ENCODE measurements at places on chromosomes 16 and 17. TPM values are rescaled to one million over a fixed set of nuclear protein-coding genes. Genes with fewer than 3 reads are reported as not detected.
A peak's percentile ranks its signal among the peaks of the same experiment; 100 is the strongest.

- DNase-seq = peak; percentile 71
These were observed 942 bp downstream of the LDAF1 start for GRCh38 chr16:21159281-21159951.

- DNase-seq = no peak
These were observed 5.0 kb downstream of the FHOD1 start for GRCh38 chr16:67242138-67242730.

CES3 gene
- 5.7 TPM for total RNA-seq

- DNase-seq = no peak
These were observed 5.0 kb downstream of the LSM12 start for GRCh38 chr17:44061446-44061845.

- no peak for DNase-seq
These were observed 127.1 kb downstream of the ENGASE start for GRCh38 chr17:79201536-79202227.

- no peak for DNase-seq
These were observed 2.7 kb upstream of the ZG16B start for GRCh38 chr16:2827374-2827791.

TP53I13 gene
- 47.0 TPM for total RNA-seq

GRCh38 chr17:5585287-5585794 lies 1.0 kb upstream of the NLRP1 start:
- DNase-seq = no peak

DNA sequence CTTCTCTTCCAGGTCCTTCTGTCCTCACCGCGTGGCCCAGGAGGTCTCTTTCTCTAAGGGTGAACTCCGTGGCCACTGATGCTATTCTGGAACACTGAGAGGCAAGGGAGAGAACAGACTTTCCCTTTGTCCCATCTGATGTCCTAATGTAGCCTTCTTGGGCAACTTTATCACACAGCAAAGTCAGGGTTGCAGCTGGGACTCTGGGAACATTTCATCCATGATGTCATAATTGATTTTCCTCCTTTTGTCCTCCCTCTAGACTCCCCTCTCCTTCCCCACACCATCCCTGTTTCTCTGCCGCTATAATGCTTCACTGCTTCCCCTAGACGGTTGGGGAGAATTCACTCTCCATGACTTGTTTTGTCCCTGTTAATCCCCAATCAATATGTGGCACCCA lies 201.0 kb downstream of the SHISA9 start:
- DNase-seq = no peak

- peak; percentile 51 for DNase-seq
These were observed 655 bp downstream of the ATXN1L start for GRCh38 chr16:71846431-71846830.

DNA sequence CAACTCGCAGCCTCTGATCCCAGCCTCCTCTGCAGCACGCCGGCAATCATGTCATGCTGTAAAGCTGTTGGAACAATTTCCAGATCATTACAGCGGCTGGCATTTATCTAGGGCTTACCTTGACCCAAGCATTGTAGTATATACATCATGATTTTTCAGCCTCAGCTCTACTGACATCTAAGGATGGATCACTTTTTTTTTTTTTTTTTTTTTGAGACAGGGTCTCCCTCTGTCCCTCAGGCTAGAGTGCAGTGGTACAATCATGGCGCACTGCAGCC lies 103.3 kb downstream of the CMIP start:
- no peak for DNase-seq

GRCh38 chr16:74160759-74161158 lies 135.9 kb upstream of the PSMD7 start:
- no peak for DNase-seq

DNA sequence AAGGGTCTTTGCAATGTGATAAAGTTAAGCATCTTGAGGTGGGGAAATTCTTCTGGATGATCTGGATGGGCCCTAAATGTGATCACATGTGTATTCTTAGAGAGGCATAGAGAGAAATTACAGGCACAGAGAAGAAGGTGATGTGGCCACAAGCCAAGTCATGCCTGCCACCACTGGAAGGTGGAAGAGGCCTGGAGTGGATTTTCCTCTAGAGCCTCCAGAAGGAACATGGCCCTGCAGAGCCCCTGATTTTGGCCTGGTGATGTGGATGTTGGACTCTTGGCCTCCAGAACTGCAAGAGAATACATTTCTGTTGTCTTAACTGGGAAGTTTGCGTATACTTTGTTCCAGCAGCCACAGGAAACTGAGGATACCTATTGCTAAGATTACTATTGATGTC lies 156.9 kb upstream of the CACNG5 start:
- DNase-seq = no peak

- DNase-seq = peak; percentile 85
These were observed 646 bp downstream of the CBX2 start for GRCh38 chr17:79778504-79779083.

TTLL6 gene
- 6.8 TPM for total RNA-seq

MPP3 gene
- total RNA-seq = 7.0 TPM

GRCh38 chr16:66270333-66270927 lies 96.1 kb upstream of the CDH5 start:
- peak; percentile 86 for DNase-seq

DNA sequence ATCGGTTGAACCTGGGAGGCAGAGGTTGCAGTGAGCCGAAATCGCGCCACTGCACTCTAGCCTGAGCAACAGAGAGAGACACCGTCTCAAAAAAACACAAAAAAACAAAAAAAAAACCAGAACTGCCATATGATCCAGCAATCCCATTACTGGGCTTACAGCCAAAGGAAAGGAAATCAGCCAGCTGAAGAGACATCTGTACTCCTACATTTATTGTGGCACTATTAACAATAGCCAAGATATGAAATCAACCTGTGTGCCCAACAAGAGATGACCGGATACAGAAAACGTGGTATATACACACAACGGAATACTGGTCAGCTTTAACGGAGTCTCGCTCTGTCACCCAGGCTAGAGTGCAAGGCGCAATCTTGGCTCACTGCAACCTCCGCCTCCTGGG lies 14.6 kb downstream of the FANCA start:
- no peak for DNase-seq

DNA sequence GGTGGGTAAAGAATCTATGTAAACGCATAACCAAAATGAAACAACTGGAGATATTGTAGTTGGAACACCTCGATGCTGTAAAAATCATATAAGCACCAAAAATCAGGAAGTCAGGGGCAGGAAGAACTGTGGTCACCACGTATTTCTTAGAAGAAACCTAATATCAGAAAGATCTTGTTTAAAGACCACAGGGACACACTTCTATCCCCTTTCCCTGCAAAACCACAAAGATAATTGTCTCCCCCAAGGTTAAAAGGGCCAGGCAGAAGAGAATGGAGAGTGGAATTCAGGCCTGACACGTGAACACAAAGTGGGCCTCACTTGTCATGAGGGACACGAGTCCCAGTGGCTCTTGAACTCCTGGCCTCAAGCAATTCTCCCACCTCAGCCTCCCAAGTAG lies 68.1 kb downstream of the GSG1L start:
- DNase-seq = no peak

ZNF750 gene
- total RNA-seq = not detected

GRCh38 chr16:80449392-80449791 lies 91.4 kb upstream of the DYNLRB2 start:
- no peak for DNase-seq

- no peak for DNase-seq
These were observed 44.1 kb downstream of the DNAH17 start for GRCh38 chr17:78532922-78533640.

DNA sequence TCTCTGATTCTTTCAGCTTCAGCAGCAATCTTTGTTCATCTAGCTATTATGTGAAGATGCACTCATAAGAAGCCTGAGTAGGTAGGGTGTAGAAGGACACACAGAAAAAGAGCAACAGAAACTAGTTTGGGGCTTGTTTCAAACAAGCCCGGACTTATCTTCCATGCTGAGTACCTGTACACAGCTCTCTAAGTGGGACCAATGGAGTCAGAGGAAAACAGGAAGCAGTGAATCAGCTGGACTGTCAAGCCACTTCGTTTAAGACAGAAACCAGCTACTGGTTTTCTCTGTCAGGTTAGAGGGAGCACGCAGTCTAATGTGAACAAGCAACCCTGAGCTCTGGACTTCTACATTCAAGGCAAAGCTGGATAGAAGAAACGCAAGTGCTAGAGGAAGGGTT lies 16.0 kb downstream of the MAP2K6 start:
- no peak for DNase-seq

PIPOX gene
- total RNA-seq = 8.8 TPM

DNA sequence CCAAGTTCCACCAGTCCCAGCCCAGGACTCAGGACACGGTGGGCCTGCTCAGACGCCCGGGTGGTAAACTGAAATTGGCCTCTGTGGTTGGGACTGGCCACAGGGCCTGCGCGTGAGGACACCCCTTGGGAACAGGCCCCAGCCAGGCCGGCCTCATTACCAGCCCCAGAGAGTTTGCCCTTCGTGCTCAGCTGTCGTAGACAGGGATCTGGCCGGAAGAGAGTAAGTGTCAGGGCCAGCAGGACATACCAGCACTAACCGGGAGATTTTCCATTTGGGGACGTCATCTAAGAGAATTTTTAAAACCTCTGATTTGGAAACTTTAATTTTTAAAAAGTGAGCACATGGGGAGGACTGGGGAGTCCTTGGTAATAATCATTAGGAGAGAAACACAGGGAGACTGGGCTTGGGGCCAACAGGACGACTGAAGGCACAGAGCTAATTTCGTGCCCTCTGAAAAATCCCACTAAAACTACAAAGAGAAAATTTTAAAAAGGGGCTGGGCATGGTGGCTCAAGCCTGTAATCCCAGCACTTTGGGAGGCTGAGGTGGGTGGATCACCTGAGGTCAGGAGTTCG lies 2.4 kb upstream of the RBFOX3 start:
- no peak for DNase-seq

DNA sequence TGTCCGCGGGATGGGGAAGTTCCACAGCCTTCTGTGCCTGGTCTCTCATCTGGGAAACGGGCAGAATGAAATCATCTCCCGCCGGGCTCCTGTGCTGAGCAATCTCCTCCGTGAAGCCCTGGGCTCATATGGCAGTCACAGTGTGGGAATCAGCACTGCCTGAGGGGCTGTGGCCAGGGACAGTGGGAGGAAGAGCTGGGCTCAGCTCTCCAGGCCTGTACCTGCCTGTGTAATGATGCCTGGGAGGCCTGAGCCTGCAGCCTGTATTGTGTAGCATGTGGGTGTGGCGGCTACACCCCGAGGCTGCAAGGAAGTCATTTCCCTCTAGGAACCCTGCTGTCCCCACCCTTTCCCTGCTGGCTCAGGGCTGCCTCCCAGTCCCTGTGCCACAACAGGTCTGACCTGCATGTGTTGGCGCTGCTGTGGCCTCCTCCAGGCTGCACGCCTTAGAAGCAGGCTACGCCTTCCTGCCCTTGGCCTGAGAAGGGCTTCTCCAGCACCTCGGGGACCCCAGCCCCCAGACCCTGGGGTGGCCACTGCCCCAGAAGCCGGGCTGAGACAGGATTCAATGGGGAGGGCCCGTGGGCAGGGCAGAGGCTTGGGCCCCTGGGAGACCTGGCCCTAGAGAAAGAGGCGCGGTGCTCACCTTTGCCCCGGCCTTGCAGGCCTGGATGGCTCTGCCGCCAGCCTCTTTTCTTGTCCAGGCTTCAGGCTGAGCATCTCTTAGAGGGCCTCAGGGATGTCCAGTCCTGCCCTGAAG lies 2.1 kb downstream of the ITGB4 start:
- DNase-seq = no peak

KDM8 gene
- total RNA-seq = 11.9 TPM

GRCh38 chr17:81309859-81310839 lies 15.0 kb upstream of the SLC38A10 start:
- DNase-seq = no peak

ZNF500 gene
- total RNA-seq = 17.9 TPM

KRTAP3-2 gene
- total RNA-seq = not detected

GRCh38 chr17:57484826-57485565 lies 228.7 kb downstream of the MSI2 start:
- no peak for DNase-seq

DNA sequence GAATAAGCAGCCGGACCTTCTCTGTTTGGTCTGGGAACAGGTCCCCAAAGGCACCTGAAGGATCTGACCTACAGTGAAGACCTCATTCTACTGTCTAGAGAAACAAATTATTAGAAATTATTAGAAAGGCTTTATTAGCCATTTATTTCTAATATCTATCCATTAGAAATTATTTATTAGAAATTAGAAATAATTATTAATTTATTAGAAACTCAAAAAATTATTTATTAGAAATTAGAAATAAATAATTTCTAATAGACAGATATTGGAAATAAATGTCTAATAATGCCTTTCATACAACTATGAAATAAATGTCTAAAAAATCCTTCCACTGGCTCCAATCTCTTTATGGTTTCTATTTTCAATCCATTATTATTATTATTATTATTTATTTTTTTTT lies 285.7 kb upstream of the ERCC4 start:
- DNase-seq = no peak

DNA sequence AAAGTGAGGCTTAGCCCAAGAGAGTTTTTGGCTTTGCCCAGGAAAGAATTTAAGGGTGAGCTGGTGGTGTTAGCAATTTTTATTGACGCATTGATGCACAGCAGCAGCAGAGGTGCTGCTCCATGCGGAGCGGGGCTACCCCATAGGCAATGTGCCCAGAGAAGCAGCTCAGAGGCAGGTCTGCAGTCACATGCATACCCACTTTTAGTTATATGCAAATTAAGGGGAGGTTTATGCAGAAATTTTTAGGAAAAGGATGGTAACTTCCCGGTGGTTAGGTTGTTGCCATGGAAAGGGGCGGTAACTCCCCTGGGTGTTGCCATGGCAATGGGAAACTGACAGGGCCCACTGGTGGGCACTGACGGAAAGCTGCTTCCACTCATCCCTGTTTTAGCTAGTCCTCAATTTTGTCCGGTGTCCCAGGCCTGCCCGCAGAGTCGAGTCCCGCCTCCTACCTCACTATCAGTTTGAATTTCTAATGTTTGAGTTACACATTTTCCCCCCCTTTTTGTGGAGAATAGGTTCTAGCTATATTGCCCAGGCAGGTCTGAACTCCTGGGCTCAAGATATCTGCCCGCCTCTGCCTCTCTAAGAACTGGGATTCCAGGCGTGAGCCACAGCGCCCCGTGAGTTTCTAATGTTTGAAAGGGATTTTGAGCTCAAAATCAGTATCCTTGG lies 10.4 kb upstream of the GJD3 start:
- no peak for DNase-seq

TBC1D28 gene
- total RNA-seq = not detected

TEX19 gene
- 0.19 TPM for total RNA-seq
